H7 (cell line): ENCODE measurements at places on chromosomes 2 and 18. TPM values are rescaled to one million over a fixed set of nuclear protein-coding genes. Genes with fewer than 3 reads are reported as not detected.

DNA sequence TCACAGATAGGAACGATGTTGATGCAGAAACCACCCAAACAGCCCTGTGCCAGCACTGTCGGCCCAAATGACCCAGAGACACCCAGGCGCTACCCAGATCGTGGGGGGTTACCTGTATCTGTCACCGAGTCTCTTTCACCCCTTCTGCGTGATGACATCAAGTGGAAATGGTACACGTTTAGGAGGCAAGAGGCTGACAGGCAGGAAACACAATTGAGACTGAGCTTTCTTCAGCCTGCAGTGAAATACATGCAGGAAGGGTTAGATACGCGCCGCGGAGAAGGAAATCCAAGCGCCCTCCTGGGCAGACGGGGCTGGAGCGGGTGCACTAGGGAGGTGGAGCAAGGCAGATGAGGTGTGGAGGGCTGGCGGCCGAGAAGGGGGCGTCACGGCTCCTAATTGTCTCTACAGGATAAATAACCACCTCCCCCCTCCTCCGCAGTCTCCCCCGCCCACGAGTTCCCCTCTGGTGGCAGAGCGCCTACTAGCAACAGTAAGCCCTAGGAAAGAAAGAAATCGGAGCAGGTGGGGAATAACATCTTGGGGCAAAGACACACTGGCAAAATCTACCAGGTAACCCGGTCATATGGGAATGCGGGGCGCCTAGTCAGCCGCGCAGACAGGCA is at the start of gene RNF152:
Gene RNF152 (minus strand): TSS at position 325 of the 626 bp plus-strand sequence. CDS start 76,544 bp downstream, outside the sequence.
- peak; percentile 79 for DNase-seq

The KCNF1 gene
- 3.0 and 5.4 TPM in 2 replicates for total RNA-seq

DNA sequence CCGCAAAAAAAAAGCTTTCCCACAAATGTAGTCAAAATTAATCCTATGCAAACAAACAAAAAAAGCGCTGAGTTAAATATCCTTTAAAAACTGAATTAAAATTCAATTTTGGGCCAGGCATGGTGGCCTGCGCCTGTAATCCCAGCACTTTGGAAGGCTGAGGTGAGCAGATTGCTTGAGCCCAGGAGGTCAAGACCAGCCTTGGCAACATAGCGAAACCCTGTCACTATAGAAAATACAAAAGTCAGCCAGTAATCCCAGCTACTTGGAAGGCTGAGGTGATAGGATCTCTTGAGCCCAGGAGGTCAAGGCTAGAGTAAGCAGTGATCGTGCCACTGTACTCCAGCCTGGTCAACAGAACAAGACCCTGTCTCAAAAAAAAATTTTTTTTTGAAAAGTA is 8.8 kb upstream of the MARCHF7 start:
- DNase-seq, result no peak

- no peak for DNase-seq
Measured at GRCh38 chr2:117726747-117727146, 87.7 kb upstream of the DDX18 start.

GRCh38 chr2:120474486-120474885 is 128.6 kb downstream of the INHBB start:
- DNase-seq, result no peak
